ENCODE measurements at places on chromosomes 12 and 14.

DNA sequence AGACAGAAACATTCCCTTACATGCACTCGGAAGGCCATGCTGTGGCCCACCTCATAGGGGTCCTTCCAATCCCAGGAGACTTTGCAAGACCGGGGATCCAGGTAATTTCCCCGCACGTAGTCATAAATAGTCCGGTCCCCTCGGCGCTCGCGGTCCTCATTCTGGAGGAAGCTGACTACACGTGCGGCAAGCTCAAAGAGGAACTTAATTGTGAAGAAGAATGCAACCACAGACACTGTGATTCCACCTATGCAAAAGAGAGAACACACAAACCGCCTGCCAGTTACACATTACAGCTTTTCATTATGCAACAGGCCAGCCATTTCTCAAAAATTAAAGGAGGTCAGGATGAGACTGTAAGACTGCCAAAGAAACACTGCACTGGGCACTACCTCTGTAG lies 28.4 kb downstream of the AREL1 start:
- DNase-seq = no peak

GRCh38 chr14:96876747-96877146 lies 79.6 kb downstream of the VRK1 start:
- no peak for DNase-seq

GRCh38 chr12:193261-193660 lies 20.7 kb downstream of the SLC6A12 start:
- DNase-seq = no peak

DNA sequence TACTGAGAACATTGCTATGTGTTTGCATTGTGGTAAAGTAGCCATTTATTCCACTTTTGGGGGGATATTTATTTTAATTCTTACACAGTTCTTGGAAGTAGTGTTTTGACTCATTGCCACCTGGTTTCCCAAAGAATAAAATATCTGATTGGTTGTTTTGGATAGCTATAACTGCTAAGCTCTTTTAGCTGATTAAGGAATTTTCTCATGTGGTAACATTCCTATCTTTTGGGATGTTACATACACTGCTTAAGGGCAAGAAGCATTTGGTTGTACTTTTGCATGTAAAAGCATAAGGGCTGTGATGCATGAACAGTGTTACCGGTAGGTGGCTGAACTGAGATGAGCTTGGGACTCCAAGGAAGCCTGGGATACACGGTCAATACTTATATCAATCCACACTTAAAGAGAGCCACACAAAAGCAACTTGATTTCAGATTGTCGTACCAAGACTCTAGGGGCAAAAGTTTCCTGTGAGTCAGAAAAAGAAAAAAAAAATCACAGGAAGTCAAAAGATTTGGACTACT lies 71.4 kb upstream of the PRKD1 start:
- no peak for DNase-seq

DNA sequence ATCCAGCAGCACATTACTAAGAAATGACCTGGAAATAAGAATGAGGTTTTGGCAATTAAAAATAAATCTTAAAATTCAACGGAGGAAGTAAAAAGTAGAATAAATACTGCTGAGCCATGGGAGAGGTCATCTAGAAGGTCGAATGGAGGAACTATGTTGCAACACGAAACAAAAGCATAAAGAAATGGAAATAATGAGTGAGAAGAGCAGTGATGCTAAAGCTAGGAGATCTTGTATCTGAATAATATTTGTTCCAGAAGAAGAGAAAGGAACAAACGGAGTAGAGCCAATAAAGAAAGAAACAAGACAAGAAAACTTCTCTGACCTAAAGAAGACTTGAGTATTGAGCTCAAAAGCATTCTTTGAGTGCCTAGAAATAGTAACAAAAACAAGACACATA lies 6.6 kb upstream of the KRT7 start:
- DNase-seq = no peak

- DNase-seq = no peak
These were observed 89.5 kb downstream of the PTPRO start for GRCh38 chr12:15411842-15412241.

DNA sequence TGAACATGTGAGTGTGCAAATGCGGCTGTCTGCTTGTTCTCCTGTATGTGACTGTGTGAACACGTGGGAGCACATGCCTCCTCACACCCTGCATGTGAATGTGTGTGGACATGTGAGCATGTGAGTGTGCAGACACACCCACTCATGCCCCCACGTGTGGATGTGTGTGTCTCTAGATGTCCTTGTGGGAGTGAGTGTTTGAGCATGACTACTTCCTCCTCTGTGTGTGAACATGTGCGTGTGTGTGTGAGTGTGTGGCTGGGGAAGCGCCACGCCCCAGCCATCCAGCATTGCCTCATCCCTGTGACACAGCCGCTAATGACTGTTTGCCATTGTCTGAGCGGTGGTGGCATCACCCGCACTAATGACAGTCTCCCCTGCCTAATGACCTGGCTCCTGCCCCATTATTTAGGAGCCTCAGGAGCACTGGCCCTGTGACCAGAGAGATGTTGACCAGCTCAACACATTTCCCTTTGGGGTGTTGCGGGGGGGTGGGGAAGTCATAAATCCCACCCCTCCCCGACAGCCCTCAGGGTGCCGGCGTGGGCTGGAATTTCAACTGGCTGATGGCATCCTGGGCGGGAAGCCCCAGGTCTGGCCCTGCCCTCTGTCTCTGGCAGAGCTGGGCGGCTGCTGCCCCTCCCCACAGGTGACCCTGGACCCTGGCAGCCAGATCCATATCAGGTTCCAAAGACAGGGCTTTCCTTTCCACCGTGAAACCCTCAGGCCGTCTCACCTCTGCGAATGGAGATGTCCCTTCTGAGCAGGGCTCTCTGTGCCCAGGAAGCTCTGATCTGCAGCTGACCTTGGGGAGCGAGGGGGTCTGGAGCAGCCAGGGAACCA lies 11.5 kb upstream of the KRT80 start:
- no peak for DNase-seq

GRCh38 chr14:32350020-32350419 lies 20.9 kb downstream of the AKAP6 start:
- DNase-seq = no peak

GRCh38 chr14:22265319-22266141 lies 323.5 kb downstream of the DAD1 start:
- peak; percentile 0 for DNase-seq

DNA sequence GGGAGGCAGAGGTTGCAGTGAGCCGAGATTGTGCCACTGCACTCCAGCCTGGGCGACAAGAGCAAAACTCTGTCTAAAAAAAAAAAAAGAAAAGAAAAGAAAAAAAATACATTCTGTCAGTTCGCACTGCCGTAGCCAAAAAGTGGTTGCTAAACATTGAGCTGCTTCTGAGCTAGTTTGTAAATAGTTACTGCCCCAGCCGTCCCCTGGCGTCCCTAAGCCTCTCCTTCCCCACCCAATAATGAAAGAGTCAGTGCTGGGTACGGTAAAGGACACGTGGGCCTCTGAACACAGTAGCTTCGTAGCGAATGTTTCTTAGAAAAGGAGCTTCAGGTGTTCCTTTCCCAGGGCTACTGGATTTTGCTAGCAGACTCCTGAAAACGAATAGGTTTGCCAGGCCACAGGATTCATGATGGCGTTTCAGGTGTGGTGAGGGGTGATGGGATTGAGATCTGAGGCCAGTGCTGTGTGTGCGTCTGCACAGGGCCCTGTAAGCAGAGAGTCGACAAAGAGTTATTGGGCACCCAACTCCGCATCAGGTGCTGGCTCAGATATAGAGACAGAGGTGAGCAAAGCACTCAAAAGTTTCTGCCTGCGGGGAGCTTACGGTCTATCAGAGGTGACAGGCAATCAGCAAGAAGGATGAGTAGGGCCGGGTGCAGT lies 94.1 kb downstream of the LGMN start:
- DNase-seq = no peak

GRCh38 chr12:98587084-98587483 lies 6.4 kb upstream of the SLC25A3 start:
- DNase-seq = no peak
